SJCRH30 (cell line): ENCODE measurements at places on chromosomes 1 and 21. TPM values are rescaled to one million over a fixed set of nuclear protein-coding genes. Genes with fewer than 3 reads are reported as not detected.

Gene C1orf53
- 2.5 and 2.6 TPM in 2 replicates for total RNA-seq

DNA sequence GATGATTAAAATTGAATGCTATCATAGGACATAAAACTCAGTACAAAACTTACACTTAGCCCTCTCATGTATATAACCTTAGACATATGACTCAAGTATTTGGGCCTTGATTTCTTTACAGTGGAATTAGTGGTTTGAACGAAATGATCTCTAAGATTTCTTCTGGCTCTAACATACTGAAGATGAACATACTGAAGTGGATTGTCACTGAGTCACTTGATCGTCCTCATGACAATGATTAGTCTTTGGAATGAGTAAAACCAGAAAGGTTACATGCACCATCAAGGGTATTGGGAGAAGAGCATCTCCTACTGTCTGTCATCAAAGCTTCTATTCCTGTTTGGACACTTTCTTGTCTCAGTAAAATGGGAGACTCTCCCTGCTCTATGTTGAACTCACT is 17.4 kb downstream of the FMN2 start:
- no peak for DNase-seq

GRCh38 chr1:62735491-62736171 is 47.4 kb upstream of the DOCK7 start:
- no peak for DNase-seq

GRCh38 chr1:242468784-242469183 is 55.7 kb downstream of the PLD5 start:
- no peak for DNase-seq

Gene SYDE2
- total RNA-seq, result 5.2 and 6.7 TPM in 2 replicates

Gene MTARC2
- total RNA-seq, result 5.4 and 5.6 TPM in 2 replicates

- peak; percentile 82 for DNase-seq
Measured at GRCh38 chr1:112312315-112312714, 83.7 kb upstream of the CTTNBP2NL start.

Gene TRABD2B
- 1.1 and 1.3 TPM in 2 replicates for total RNA-seq

DNA sequence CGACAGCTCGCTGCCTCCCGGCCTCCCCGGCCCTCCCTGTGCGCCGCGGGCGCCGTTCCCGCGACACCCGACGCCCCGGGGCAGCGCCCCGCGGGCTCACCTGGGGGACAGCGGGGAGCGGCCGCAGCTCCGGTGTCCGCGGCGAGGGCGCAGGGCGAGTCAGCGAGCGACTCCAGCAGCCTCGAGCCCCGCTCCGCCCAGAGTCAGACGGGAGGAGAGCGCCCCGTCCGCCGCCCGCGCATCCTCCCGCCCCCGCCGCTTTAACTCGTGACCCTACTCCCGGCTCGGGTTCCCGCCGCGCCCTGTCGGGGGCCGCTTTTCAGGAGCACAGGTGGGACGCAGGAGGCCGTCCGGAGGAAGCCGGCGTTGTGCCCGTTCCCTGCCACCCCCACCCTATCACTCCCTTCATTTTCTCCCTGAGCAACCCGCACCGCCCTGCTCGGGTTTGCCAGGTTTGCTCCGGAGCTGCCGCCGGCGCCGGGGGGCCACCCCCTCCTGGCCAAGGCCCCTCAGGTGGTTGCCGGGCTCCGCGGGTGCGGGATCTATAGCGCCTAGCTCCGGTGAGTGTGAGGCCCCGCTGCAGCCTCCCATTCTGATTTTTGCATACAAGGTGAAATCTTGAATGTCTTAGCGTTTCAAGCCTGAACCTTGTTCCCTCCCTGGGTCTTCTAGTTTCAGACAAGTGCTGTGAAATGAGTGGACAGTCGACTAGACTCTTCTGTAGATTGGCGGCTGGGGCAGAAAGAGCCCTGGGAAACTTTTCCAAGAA is at the start of gene MCOLN3:
TSS of gene MCOLN3 (minus strand) at position 205 of the 769 bp plus-strand sequence. CDS start 3,140 bp downstream, outside the sequence.
- DNase-seq, result peak; percentile 60

Gene CD1B
- total RNA-seq, result 0.13 TPM in 1 of 2 replicates, not detected in the other

- DNase-seq, result no peak
Measured at GRCh38 chr1:71572038-71572437, 491.2 kb upstream of the ZRANB2 start.

DNA sequence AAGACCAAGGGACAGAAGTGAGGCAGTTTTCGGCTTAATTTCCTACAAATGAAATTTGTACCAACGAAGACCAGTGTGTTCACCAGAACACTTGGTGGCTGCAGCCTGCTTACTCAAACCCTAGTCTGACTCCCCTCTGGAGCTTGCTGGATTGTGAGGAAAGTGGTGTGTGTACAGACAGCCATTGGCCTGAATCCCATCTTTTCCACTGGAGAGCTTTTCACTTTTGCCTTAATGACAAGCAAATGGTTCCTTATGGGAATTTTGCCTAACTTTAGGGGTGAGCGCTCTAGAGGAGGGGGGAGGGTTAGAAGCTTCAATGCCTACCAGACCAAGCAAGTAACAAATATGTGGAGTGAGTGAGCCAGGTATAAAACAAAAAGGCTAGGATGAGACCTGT is 17.3 kb downstream of the METTL13 start:
- no peak for DNase-seq

Gene CBR1
- not detected in 2 replicates for total RNA-seq

Gene FCER1G
- 0.28 and 0.30 TPM in 2 replicates for total RNA-seq

- peak; percentile 32 for DNase-seq
Measured at GRCh38 chr1:215376544-215377264, 190.4 kb upstream of the KCTD3 start.

DNA sequence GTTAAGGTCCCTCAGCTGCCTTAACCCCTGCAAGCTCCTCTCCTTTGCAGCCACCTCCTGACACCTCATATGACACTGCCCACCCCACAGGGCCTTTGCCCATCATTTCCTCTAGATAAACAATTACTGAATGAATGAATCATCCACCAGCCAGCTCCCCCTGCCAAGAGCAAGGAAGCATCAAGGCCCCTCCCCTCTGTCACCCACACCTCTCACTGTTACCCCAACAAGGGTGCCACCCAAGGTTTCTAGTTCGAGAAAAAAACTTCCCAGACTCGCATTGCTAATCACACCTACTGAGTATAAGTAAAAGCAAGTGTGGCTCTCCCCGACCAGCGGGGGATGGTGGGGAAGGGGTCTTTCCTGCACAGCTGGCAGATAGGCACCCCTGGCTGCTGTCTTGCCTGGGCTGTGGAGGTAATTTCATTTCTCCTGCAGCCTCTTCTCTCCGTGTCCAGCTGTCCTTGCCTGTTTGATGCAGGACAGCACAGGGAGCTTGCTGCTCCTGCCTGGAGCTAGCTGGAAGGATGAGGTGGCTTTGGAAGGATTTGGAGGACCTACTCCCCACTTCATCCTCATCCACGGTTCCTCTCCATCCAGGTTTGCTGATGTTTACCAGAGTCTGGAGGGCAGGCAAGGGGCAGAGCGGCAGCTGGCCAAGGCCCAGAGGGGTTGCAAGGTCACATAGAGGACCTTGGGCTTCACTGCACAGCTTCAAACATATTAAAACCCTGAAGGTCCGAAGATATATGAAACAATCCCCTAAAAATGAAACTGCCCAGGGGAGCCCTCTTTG is 33.1 kb upstream of the LBR start:
- DNase-seq, result peak; percentile 60

- DNase-seq, result peak; percentile 38
Measured at GRCh38 chr1:228478912-228479711, 8.1 kb upstream of the RNF187 start.

- DNase-seq, result no peak
Measured at GRCh38 chr1:35371506-35371905, 103.0 kb downstream of the ZMYM4 start.

DNA sequence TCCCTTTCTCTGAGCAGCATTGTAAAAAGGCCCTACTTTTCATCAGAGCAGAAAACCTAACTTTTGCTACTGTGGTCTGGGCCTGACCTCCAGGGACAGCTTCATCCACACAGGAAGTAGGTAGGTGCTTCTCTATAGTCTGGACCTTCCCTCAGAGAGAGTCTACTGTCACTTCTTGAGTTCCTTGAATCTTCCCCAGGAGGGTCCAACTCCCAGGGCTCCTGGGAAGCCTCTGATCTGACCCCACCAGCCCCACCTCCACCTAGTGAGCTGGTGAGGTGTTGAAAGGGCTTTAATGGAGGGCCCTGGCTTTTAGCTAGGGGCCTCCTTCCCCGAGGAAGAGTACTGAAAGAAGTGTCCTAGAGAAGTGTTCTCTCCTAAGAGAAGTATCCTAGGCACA is 2.7 kb upstream of the VANGL2 start:
- DNase-seq, result no peak

GRCh38 chr1:33819290-33819912 is 44.5 kb upstream of the HMGB4 start:
- no peak for DNase-seq

DNA sequence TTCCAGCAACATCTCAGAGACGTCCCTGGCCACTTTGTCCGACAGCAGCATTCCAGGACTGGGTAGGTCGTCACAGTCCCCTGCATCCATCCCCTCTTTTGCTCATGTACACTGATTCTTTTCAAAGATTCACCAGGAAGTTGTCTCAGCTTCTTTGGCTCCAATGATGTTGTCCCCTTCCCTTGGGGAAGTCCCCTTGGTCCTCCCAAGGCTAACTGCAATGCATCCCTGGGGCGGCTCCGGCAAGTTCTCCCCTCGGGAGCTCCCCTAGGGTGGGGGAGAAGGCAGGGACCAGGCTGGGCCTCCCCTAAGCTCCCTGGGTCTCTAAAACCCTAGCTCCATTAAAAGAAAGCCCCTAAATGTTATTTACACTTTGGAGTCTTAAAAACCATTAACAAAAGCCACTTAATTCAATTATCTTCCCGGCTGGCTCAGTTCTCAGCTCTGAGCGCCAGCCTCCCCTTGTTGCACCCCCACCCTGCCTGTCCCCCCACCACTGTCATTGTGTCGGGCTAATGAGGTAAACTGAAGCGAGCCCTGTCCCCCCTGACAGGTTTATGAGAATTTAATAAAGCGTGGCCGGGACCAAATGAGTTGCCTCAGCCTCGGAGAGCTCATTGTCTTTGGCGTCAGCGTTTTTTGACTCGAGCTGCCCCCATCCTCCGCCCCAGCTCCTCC is 25.3 kb downstream of the KNCN start:
- DNase-seq, result no peak

DNA sequence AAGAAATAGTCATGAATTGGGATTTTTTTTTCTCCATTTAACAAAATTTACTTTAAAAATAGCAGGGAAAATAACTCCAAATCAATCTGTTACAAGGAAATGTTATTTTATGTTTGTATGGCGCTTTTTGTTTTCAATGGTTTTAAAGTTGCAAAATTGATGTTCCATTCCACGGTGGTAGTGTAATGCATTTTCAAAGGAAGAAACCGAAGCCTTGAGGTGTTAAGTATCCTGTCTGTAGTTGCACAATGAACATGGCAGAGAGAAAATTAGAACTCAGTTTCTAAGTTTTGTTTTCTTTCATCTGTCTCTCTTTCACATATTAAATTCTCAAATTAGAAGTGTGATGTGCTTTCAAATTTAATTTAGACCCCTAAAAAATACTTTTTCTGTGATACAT is 841.8 kb downstream of the USP25 start:
- DNase-seq, result no peak

- DNase-seq, result no peak
Measured at GRCh38 chr1:232905331-232906034, 44.9 kb upstream of the NTPCR start.

DNA sequence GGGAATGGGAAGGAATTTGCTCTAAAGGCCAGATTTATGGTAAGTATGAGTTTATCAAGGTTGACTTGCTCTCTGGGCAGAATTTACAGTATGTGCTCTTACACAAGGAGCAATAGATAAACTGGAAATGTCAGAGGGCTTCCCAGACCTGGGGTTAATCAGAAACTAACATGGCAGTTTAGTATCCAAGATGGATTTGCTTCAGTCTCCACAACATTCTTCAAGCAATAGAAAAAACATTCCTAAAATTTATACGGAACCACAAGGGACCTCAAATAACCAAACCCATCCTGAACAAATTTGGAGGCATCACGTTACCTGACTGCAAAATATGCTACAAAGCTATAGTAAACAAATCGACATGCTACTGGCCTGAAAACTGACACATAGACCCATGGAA is 606.7 kb upstream of the CHRM3 start:
- DNase-seq, result no peak

DNA sequence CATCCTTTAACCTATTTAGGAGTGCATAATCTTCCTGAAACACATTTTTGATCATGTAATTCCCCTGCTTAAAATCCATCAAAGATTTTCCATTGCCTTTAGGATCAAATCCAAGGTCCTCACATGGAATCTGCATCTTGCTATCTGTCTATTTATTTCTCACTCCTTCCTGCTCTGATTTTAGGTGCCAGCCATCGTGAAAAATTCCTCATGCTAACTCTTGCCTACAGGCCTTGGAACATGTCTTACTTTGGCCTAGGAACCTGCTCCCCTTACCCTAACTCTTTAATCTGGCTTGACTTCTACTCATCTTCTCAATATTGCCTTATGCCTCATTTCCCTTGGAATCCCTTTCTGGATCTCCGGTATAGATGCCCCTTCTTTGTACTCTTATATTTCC is 1074.3 kb downstream of the TTLL7 start:
- DNase-seq, result no peak

Gene FUCA1
- total RNA-seq, result 0.18 TPM in 1 of 2 replicates, not detected in the other

DNA sequence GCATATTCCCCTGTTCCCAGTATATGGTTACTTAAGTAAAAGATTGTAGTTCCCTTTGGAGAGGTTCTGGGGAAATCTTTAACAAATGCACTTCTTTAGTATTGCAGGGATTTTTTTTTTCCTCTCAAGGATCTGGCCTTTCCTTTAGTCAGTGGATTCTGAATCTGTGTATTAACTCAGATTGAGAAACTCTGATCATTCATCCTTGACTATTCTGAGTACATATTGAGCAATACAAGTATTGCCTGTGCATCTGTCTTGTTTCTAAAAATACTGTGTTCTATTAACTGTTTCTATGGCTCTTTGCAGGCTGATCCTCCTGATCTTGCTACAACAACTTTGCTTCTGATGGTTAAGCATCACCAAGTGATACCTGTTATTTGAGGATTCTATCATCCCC is 67.8 kb upstream of the FGGY start:
- no peak for DNase-seq

DNA sequence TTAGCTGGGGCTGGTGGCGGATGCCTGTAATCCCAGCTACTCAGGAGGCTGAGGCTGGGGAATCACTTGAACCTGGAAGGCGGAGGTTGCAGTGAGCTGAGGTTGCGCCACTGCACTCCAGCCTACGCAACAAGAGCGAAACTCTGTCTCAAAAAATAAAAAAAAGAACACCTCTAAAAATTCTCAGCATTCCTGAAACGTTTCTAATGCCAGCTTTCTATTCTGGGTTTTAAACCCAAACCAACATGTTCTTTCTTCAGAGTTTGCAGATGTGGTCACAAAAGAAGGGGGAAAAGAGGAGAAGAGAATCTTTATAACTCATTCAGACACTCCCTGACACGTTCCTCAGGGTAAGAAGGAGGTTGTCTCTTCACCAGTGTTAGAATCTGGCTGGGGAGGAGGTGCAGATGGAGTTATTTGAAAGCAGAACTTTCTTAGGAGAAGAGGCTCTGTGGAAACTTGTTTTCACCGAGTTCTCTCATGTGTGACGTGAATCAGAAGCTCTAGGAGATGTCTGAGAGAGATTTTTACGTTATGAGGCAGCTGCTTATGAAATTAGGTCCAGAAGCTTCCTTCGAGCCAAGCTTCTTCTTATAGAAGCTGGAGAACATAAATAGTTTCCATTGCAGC is 17.8 kb upstream of the CNR2 start:
- DNase-seq, result no peak

Gene ACTN2
- total RNA-seq, result 2.0 and 3.0 TPM in 2 replicates
